ENCODE measurements at places on chromosomes 2 and 18.

DNA sequence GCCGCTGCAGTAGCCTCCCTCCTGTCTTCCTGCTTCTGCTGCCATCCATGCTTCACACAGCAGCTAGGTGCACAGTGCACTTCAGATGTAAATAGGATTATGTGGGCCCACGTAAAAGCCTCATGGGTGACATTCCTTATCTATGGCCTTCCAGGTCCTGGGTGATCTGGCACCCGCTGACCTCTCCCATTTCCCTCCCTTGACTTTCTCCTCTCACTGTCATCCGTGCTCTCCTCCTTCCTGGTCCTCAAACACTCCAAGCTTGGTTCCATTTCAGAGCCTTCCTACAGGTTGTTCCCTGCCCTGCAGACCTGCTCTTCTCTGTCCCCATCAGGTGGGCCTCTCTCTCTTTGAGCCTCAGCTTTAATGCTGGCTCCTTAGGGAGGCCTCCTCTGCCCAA is 4.0 kb upstream of the SMYD5 start:
- no peak for DNase-seq

DNA sequence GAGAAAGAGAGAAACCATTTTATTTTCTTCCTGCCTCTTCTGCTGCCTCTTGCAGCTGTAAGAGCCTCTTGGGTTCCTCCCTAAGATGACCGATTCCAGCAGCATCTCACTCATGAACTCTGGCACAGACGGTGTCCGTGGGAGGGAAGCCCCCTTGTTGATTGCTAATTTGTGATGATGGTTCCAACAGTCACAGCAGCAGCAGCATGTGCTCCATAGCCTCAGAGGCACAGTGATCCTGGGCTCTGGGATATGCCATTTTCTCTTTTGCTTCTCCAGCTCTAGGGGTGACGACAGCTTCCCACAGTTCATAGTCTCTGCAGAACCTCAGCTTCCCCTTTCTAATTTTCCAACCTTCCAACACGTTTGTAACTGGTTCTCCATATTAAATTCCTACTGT is 324.2 kb upstream of the HS6ST1 start:
- no peak for DNase-seq

GRCh38 chr2:167140767-167141166 is 252.5 kb downstream of the XIRP2 start:
- DNase-seq: peak; percentile 15

GRCh38 chr2:84749442-84749841 is 131.4 kb downstream of the TRABD2A start:
- DNase-seq: no peak

GRCh38 chr2:8178911-8179310 is 502.9 kb upstream of the ID2 start:
- DNase-seq: no peak

GRCh38 chr2:134845719-134846118 is 7.3 kb downstream of the ACMSD start:
- DNase-seq: no peak

- no peak for DNase-seq
Observed at GRCh38 chr2:106138543-106139237, 55.4 kb downstream of the UXS1 start.

DNA sequence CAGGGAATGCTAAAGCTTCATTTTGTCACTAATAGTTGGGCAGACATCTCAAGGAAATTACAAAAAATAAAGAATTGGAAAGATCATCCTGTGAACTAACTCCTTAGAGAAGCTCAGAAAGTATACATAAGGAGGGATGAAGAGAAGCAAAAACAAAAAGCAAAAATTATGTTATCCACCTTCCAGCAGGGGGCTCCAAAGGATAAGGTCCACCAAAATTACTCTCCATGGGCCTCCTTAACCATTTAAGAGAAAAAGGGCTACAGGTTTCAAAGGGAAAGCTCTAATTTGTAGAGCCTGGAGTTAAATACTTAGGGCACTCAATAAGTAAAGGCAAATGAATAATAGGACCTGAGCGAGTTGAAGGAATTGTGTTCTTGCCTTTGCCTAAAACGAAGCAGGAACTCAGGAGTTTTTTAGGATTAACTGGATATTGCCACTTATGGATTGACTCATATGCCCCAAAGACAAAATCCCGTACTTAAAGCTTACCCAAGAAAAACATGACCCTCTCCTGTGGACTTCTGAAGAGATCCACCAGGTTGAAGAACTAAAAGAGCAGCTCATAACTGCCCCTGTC is 1167.9 kb downstream of the DSC3 start:
- no peak for DNase-seq

DNA sequence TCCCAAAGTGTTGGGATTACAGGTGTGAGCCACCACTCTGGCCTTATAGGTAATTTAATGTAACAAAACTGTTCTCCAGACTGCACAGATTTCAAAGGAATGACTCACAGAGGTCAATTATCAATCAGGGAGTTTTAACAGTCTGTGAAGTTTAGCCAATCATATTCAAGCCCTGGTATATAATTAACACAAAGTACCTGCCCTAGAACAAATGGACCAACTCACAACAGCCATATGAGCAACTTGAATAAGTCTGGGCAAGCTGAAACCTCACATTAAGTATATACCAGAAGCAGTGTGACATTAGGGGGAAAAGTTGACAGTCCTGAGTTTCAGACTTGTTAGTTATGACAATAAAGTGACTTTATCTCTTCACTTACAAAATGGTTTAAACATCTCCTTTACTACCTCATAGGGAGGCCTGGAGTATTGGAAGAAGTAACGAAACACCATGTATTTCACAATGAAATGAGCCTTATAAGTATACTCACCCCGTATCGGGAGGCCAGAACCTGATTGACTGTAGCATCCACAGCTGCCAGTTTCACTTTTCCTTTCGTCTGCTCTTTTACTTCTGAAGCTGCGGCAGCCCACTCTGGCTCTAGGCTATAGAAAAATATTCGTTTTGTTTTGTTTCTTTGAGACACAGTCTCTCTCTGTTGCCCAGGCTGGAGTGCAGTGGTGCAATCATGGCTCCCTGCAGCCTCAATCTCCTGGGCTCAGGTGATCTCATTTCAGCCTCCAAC is 22.2 kb downstream of the PDIA6 start:
- DNase-seq: no peak

DNA sequence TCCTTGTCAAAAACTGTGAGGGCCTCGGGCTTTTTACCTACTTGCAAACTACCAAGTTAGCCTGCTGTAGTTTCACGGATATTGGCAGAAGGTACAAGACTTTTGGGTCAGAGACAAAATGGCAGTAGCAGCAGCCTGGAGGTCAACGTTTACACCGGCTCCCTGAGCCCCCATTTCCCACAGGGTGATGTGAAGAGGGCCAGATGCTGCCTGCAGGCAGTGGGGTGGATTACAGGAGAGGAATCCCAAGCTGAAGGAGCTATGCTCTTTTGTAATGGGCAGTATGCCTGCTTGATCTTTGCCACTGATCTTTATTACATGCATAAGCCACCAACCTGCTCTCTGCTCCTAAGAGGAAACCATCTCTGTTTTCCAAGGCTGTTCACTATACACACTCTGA is 29.5 kb upstream of the SP5 start:
- no peak for DNase-seq

GRCh38 chr2:200746301-200746700 is 65.4 kb upstream of the BZW1 start:
- no peak for DNase-seq

DNA sequence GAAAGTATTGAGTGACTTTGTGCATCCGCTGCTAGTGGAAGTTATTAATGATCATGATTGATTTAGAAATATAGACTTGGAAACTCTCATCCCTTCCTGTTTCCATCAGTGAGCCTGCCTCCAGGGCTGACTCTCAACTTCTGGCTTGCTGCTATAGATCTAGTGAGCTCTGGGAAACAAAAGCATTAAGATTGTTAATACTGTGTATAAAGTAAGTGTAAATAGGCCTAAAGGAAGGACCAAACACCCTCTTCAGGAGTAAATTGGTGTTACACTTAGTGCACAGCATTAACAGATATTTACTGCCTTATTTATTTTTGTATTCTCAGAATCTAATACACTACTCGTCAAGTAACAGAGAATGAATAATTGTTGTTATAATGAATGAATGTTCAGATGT is 285.6 kb downstream of the THSD7B start:
- DNase-seq: no peak

GRCh38 chr2:207135801-207136457 is 29.8 kb downstream of the KLF7 start:
- DNase-seq: no peak

- DNase-seq: no peak
Observed at GRCh38 chr2:95208106-95208505, 785 bp downstream of the ZNF892 start.

- no peak for DNase-seq
Observed at GRCh38 chr2:174334278-174334715, 457 bp upstream of the SP9 start.

DNA sequence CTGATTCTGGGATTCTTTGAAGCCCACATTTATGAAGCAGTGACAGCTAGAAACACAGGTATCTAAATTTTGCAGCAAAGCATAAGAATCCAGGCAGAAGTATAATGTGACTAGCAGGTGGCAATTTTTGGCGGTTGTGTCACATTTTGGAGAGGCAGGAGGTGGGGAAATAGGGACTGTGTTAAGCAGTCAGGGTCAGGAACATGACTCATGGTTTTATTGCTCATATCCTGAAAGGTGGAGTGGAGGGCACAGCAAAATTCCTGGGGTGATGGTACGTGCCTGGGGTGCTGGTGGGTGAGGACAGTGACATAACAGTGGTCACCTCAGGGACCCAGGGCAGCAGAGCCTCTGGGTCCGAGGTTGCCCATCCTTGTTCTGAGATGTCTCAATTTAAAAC is 63.5 kb upstream of the TTN start:
- DNase-seq: no peak

GRCh38 chr2:46384457-46384815 is 87.2 kb downstream of the EPAS1 start:
- DNase-seq: no peak

- no peak for DNase-seq
Observed at GRCh38 chr2:197159661-197160211, 150.8 kb downstream of the ANKRD44 start.

DNA sequence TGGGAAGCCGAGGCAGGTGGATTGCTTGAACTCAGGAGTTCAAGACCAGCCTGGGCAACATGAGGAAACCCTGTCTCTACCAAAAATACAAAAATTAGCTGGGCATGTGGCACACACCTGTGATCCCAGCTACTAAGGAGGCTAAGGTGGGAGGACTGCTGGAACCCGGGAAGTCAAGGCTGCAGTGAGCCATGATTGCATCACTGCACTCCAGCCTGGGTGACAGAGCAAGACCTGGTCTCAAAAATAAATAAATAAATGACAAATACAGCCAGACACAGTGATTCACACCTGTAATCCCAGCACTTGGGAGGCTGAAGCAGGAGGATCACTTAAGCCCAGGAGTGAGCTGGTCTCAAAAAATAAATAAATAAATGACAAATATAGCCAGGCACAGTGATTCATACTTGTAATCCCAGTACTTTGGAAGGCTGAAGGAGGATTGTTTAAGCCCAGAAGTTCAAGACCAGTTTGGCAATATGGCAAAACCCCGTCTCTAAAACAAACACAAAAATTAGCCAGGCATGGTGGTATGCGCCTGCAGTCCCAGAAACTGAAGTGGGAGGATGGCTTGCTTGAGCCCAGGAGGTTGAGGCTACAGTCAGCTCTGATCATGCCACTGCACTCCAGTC is 6.2 kb downstream of the KANSL3 start:
- DNase-seq: no peak

- peak; percentile 48 for DNase-seq
Observed at GRCh38 chr2:59572227-59572626, 981.2 kb downstream of the BCL11A start.

GRCh38 chr2:231668981-231669380 is 39.3 kb upstream of the PTMA start:
- DNase-seq: no peak

GRCh38 chr2:235534678-235535422 is 41.0 kb downstream of the AGAP1 start:
- DNase-seq: no peak

GRCh38 chr2:126751477-126751876 is 95.5 kb downstream of the GYPC start:
- no peak for DNase-seq

- DNase-seq: no peak
Observed at GRCh38 chr2:133787207-133787606, 218.9 kb upstream of the NCKAP5 start.
